ENCODE measurements at places on chromosomes 1 and 21. TPM values are rescaled to one million over a fixed set of nuclear protein-coding genes. Genes with fewer than 3 reads are reported as not detected.

SPRR2G gene
- total RNA-seq: not detected

CELA3B gene
- not detected for total RNA-seq

PBX1 gene
- 26.3 TPM for total RNA-seq

KCNA3 gene
- not detected for total RNA-seq

FAM3B gene
- not detected for total RNA-seq

ADAMTS4 gene
- total RNA-seq: 20.3 TPM

NTRK1 gene
- not detected for total RNA-seq

TMED5 gene
- total RNA-seq: 111 TPM

PLPPR5 gene
- 0.05 TPM for total RNA-seq

CD1B gene
- total RNA-seq: not detected

OXCT2 gene
- total RNA-seq: 0.30 TPM

ANKRD34A gene
- under 0.01 TPM for total RNA-seq
